ENCODE measurements at places on chromosomes 1 and 21.

DNA sequence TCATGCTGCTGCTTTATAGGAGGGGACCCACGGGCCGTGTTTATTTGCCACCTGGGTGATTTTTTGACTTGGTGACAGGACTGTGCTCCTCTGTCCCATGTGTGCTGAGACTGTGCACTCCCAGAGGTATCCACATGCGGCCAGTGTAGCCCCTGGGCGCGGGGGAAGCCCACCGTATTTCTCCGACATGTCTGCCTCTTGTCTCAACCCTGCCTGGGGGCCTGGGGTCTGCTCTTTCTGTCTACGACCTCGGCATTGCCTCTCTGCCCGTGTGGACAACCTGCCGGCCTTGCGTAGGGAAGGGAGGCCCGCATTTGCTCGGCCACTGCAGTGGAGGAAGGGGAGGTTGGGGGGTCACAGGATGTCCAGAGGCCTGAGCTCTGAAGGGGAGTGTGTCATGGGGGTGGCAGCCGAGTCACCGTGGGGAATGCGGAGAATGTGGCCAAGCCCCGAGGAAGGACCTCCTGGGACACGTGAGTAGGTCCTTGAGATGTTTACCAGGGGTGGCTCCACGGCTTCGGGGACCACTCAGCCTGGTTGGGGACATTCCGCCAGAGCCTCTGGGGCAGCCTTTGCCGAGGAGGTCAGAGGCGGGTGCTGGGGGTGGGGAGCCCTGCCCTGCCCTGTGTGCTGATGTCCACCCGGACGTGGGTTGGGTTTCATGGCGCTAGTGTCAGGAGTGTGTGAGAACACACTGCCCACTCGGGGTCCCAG lies 11.0 kb downstream of the PRKCZ start:
- DNase-seq, result no peak

GRCh38 chr21:34819357-34819999 lies 150.7 kb downstream of the CLIC6 start:
- DNase-seq, result no peak

DNA sequence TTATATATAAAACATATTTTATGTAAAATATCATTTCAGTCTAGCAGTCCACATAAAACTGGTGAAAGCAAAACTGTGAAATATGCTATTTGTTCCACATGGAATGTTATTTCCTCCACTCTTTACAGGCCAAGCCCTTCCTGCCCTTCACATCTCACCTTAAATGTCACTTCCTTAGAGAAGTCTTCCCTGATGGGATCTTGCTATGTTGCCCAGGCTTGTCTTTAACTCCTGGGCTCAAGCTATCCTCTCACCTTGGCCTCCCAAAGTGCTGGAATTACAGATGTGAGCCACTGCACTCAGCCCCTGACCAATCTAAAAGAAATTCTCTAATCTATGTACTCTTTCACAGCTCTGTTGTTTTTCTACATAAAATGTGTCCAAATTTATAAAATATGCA lies 2.3 kb upstream of the GPR161 start:
- DNase-seq, result no peak

- no peak for DNase-seq
These were observed 131.7 kb upstream of the USH2A start for GRCh38 chr1:216554934-216555333.

DNA sequence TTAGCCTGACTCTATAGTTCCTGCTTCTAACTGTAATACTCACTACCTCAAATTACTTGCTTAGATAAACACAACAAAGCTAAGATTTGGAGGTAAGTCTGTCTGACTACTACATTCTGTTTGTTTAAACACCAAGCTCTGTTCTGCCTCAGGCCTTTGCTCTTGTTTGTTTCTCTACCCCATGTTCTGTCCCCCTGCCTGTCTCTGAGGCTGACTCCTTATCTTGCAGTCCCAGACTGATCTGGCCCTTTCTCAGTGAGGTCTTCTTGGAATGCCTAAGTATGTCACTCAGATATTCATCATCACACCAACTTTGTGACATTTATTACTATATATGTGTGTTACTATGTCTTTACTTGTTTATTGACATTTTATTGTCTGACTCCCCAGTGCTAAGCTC lies 425.5 kb downstream of the LMO4 start:
- DNase-seq, result no peak

DNA sequence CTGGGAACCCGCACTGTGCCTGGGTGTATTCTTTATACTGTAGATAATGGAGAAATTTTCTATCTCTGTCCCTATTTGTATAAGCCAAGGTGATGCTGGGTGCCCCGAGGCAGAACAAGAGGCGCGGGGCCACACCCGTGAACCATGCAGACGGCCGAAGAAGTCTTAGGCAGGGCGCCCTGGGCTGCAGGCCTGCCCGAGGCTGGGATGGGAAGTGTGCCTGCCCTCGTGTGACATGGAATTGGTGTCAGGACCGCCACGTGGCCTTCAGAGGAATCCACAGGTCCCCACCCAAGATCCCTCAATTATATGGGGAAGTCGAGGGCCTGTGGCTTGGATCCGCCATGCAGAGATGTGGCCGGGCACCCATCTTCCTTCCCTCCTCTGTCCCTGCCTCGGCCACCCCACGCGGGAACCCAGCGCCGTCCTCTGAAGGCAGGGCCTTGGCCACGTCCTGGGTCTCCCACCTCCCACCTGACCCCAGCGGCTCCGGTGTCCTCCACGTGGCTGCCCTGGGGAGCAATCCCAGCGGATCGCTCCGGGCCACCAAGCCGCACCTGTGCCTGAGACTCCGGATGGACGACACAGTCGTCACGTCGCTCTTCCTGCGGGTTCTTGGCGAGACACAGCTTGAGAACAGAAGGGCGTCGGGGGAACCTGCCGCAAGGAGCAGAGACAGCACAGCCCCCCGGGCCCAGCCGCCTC lies 19.9 kb upstream of the ARHGEF16 start:
- no peak for DNase-seq

GRCh38 chr1:116411784-116412479 lies 38.9 kb downstream of the ATP1A1 start:
- no peak for DNase-seq

- DNase-seq, result no peak
These were observed 72.0 kb downstream of the ST6GALNAC5 start for GRCh38 chr1:76939050-76939816.

DNA sequence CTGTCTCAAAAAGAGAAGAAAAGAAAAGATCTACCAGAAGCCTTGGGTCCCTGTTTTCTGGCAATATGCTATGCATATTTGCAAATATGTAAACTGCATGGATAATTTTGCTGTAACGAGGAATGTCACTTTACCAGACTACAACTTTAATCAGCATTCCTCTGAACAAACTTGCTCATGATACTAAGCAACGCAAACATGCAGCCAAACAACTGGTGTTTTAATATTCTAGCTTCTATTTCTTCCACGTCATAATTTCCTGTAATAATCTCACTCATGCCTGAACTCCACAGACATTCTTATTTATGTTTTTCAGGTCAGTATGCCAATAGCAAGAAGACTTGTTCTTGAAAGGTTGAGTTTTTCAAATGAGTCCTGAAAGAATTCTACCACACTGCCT lies 114.1 kb downstream of the SIM2 start:
- no peak for DNase-seq

DNA sequence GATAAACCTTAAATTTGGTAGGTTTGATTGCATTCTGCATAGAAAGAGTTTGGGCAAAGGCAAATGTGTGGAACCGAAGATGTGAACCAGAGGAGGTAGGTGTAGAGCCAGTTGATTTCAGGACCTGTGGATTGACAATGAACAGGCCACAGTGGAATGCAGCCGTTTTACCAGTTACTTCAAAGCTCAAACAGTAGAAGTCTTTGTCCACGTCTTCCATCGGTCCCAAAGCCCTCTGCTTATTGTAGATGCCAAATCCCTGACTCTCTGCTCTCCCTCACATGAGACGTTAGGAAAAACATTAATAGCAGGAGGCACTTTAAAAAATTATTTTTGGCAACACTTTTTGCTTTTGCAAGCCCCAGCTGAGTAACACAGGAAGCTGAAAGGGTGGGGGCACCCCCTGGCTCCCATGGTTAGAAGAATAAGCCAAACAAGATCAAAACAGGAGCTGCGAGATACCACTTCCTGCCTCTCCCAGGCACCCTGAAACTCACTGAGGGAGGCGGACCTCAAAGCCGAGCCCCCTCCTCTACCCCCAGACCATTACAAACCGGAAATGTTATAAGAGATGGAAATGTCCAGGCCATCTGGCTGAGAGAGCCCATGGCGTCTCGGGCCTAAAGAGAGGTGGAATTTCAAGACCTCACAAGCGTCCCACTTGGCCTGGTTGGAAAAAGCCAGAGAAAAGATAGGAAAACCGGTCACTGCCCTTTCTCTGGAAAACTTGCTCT lies 13.5 kb downstream of the TRAF3IP3 start:
- no peak for DNase-seq

DNA sequence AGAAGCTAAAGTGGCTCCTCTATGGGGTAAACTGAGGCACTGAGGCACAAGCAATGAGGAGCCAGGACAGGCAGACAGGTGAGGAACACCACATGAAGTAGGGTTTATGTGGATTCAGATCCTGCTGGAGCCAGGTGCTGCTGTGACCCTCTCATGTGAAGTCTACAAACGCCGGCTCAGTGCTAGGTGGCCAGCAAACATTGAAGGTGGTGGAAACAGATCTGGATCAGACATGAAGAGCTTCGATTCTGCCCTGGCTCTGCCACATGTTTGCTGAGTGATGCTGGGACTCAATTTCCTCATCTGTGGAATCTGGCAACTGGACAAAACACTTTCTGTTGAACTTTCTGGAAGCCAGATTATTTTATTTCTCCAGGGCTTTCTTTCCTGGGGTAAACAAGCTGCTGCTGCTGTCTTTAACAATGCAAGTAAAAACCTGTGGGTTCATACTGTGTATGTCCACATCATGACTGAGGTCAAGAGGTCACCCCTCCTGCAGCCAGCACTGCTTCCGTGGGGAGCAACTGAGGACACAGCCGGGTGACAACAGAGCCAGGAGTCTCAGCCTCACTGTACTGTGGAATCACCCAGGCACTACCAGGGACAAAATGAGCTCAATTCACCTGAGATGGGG lies 33.3 kb downstream of the HMGB4 start:
- no peak for DNase-seq

DNA sequence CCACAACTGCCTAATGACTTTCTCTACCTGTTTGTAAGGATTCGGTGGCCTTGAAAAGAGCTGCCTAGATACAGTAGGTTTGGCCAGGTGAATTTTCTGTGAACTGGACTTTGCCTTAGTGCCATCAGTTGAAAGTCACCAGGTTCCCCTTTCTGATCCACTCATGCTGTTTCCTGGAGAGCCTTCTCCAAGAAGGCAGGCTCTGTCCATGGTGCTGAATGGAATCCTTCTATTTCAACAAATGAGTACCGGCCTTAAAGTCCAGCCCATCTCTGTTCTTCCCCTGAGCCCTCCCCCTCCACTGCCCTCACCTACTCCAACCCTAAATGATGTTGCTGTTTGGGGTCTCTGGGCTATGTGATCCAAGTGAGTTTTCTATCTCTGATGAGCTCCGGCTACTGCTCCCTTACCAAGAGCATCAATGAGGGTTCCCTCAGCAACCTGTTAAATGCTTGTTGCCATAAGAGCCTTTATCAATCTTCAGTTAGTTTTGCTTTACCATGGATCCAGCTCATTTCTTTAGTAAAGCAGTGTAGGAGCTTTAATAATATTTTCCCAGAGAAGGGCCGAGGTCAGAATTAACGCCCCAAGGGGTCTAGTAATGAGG lies 500.4 kb downstream of the PTPRU start:
- DNase-seq, result peak; percentile 53

DNA sequence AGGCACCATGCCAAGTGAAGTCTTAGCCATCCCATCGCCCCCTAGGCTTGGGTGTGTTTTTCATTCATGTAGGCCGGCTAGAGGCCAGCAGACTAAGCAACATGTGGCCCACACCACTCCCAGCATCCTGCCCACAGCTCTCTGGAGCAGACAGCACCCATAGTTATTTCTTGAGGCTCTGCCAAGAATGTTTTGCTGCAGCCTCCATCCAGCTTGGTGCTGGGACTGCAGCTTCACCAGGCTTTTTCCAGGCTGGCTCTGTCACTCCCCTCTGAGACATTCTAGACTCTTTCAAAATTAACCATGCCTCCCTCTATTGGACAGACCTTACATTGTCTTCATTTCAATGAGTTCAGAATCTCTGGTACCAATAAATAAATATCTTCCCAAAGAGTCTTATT lies 104.2 kb downstream of the DUSP10 start:
- no peak for DNase-seq

- DNase-seq, result no peak
These were observed 68.7 kb upstream of the VAMP3 start for GRCh38 chr1:7702365-7702764.

DNA sequence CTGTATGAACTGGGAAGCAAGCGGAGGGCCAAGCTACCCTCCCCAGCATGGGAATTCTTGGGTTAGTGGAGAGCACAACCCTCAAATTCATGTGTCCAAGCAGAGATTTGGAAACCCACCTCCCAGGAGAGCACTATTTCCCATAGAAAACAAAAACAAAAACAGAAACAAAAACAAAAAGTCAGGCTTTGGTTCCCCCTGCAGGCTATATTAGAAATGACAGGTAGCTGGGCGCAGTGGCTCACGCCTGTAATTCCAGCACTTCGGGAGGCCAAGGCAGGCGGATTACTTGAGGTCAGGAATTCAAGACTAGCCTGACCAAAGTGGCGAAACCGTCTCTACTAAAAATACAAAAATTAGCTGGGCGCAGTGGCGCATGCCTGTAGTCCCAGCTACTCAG lies 10.8 kb downstream of the MINDY1 start:
- no peak for DNase-seq

GRCh38 chr21:33237486-33237885 lies 7.7 kb downstream of the IFNAR2 start:
- DNase-seq, result no peak

DNA sequence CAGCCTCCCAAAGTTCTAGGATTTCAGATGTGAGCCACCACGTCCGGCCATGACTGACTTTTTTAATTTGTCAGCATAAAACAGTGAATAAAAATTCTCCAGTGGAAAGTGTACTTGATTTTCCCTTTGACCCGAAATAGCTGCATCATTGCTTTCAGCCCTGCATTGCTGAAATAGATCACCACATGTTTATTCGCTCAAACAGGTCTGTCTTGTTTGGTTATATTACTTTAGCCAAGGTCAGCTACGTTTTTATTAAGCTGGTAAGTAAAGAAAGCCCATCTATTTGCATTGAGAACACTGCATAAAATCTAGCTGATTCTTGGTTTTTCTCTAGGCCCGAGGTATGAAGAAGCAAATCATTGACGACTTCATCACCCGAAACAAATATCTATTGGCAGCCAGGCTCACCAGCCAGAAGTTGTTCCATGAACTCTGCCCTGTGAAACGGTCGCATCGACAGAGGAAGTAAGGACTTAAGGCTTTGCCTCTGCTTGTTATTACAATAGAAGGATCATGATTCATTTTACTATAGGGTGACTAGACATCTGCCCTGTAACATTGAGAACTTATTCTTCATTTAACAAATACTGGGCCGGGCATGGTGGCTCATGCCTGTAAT lies 25.6 kb downstream of the AGMAT start:
- peak; percentile 16 for DNase-seq

- no peak for DNase-seq
These were observed 921 bp upstream of the MIB2 start for GRCh38 chr1:1614204-1614953.

- no peak for DNase-seq
These were observed 112.0 kb upstream of the RAB4A start for GRCh38 chr1:229158927-229159326.

- no peak for DNase-seq
These were observed 158.8 kb downstream of the C1orf21 start for GRCh38 chr1:184545601-184546000.
